IMR-90 (cell line): ENCODE measurements at places on chromosomes 4 and X. TPM values are rescaled to one million over a fixed set of nuclear protein-coding genes. Genes with fewer than 3 reads are reported as not detected.

- no peak for DNase-seq
Measured at GRCh38 chrX:124217304-124218251, 114.9 kb upstream of the TEX13D start.

The VCX3A gene
- not detected in 2 replicates for total RNA-seq

The XG gene
- under 0.01 TPM in 1 of 2 replicates, not detected in the other for total RNA-seq

The ABHD18 gene
- total RNA-seq = 4.3 and 4.7 TPM in 2 replicates

DNA sequence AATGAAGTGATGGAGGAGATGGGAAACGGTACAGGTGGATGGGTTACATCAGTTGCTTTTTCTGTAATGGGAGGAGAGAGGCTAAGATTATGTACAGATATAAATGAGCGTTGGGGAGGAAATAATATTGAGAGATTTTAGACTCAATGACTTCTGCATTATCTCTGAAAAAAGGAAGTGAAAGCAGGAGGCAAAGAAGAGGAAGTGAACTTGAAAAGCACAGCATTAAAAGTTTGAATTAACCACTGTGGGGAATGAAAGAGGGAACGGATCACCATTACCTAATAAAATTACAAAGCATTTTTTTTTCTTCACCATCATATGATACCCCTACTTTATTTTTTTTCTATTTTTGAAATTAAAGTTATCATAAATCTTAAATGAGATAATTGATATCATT lies 1025.5 kb downstream of the RPA4 start:
- no peak for DNase-seq

- peak; percentile 24 for DNase-seq
Measured at GRCh38 chr4:78056265-78057129, 626 bp upstream of the FRAS1 start.

The ZNF157 gene
- under 0.01 TPM in 1 of 2 replicates, not detected in the other for total RNA-seq

DNA sequence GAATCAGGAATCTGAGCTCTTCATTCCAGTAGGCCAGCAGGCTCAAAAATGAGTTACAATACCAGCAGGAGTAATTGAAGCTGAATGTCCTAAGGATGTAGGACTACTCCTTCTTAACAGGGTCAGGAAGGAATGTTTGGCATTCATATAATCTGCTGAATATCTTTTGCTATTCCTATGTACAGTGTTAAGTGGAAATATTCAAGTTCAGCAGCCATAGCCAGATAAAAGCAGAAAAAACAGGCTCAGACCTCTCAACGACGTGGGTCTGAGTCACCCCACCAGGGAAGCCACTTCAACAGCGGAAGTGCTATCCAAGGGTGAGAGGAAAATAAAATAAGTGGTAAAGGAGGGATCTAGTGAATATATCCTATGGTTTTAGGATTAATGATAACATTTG lies 577.0 kb downstream of the SPOCK3 start:
- DNase-seq = no peak

- DNase-seq = no peak
Measured at GRCh38 chr4:82380344-82380743, 6.6 kb upstream of the HNRNPD start.

The POU4F2 gene
- total RNA-seq = not detected in 2 replicates

The TLR3 gene
- total RNA-seq = 0.28 and 0.36 TPM in 2 replicates

DNA sequence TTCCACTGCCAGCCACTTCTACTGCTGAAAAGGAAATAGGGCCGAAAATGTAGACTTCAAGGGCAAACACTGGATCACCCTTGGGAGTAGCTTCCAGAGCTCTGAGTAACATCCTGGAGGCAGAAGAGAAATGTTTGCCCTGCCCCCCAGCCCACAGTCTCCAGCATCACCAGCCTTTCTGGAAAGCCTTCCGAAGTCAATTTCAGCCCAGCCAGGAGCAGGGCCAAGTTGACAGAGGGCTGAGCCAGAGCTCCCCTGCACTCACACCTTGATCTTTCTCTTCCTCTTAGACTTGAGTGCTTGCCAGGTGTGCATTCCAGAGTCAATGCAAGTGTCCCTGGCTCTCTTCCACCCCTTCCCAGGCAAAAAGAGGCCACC lies 35.2 kb downstream of the SLC25A5 start:
- DNase-seq = peak; percentile 81

GRCh38 chr4:168892475-168892874 lies 117.6 kb downstream of the CBR4 start:
- no peak for DNase-seq

The SAP30 gene
- total RNA-seq = 3.8 and 13.9 TPM in 2 replicates

DNA sequence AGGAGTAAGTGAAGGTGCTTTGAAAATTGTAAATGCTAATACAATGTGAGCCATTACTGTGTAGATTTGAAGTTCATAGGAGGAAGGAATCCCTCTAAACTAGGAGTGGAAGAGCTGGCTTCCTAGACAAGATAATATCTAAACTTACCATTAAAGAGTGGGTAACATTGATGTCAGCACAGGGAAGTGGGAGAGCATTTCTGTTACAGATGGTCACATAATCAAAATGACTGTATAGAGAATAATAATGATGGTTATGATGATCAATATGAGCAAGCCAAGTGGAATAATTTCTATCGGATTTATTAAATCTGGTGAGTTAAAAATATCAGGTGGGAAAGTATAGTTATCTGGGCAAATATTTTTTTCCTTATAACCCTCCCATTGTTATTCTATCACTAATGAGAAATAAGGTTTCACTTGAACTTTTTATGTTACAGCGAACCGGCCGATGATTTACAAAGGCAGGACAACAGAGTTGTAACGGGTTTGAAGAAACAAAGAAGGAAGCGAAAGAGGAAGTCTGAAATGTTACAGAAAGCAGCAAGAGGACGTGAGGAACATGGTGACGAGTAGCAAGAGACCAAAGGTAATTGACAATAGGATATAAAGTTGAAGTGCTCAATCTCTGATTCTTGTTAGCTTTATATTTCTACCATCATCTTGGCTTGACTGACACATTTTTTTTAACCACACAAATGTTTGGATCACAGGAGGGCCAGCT lies 43.5 kb downstream of the FMR1NB start:
- DNase-seq = no peak

GRCh38 chr4:153643406-153644383 lies 40.4 kb upstream of the TLR2 start:
- peak; percentile 59 for DNase-seq

DNA sequence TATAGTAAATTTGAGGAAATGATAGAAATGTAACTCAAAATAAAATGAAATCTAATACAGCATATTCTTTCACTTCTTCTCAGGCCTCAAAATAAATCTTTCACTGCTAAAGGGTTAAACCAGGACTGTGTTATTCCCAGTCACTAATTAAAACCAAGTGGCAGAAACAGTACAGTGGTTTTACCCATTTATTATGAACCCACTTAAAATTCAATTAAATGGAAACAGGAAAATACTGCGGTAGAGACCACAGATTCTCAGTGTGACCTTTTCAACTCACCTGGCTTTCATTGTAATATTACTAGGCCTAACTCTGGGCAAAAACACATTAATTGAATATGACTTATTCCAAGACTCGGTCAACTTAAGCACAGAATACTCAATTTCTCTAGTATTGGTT lies 176.5 kb upstream of the DKK2 start:
- DNase-seq = no peak

DNA sequence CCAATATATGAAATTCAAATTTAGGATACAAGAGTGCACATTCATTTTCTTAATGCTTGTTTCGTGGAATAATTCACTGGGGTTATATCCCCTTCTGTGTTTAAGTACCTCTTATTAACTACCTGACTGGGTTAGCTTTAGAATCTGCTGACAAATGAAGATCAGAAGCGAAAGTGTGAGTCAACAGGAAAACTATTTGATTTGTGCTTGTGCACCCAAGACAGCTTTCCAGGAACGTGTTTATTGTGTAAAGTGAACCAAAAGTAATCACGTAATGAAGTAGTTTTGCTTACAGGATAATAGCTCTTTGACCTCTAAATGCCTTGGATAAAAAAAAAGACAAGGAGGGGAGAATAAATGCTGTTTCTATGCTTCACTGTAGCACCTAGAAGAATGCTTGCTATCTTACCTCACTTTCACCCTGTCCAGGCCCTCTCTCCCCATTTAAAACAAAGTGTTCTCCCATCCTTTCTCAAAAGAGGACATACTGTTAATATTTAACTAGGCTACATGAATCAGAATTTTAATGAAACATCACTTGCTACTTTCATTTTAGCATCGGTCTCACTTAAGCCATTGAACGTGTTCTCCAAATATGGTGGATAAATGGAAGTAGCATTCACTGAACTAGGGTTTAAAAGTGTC lies 141.9 kb downstream of the THOC2 start:
- peak; percentile 22 for DNase-seq

DNA sequence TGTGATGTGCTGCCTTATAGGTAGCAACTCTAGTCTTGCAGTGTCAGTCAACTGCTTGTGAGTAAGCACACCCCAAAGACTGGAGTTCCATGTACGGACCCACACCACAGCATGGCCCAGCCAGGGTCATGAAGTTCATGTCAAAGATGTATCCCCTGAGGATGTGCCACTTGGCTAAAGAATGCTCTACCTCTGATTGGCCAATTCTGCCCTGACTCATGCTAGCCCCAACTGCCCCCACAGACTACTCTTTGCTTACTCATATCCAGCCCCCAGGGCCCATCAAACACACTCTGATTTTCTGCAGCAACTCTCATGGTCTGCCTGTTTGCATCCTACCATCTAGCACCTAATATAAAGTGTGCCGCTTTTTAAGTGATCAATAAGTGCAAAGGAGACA lies 62.5 kb downstream of the CHRDL1 start:
- peak; percentile 17 for DNase-seq

The FRG2 gene
- total RNA-seq = not detected in 2 replicates

The EDA gene
- total RNA-seq = under 0.01 TPM in 2 replicates

The IL1RAPL1 gene
- 9.0 and 12.5 TPM in 2 replicates for total RNA-seq
